ENCODE measurements at places on chromosomes 2 and 18.

- DNase-seq = no peak
These were observed 405.9 kb downstream of the XIRP2 start for GRCh38 chr2:167293943-167294775.

GRCh38 chr2:18186816-18187613, 308.5 kb downstream of the KCNS3 start:
- DNase-seq = no peak

DNA sequence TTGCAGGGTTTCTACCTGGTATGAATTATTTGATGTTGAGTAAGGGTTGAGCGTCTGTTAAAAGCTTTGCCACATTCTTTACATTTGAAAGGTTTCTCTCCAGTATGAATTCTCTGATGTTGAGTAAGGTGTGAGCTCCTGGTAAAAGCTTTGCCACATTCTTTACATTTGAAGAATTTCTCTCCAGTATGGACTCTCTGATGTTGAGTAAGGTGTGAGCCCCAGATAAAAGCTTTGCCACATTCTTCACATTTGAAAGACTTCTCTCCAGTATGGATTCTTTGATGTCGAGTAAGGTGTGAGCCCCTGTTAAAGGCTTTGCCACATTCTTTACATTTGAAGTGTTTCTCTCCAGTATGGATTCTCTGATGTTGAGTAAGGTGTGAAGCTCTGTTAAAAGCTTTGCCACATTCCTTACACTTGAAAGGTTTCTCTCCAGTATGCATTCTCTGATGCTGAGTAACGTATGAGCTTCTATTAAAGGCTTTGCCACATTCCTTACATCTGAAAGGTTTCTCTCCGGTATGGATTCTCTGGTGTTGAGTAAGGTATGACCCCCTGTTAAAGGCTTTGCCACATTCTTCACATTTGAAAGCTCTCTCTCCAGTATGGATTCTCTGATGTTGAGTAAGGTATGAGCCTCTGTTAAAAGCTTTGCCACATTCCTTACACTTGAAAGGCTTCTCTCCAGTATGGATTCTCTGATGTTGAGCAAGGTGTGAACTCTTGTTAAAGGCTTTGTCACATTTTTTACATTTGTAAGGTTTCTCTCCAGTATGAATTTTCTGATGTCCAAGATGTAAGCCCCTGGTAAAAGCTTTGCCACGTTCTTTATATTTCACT, 27.1 kb downstream of the ZNF519 start:
- no peak for DNase-seq

GRCh38 chr18:23136326-23137096, 1.2 kb downstream of the CABLES1 start:
- no peak for DNase-seq
